Activated CD4-positive, alpha-beta T cell treated with anti-CD3 and anti-CD28 coated beads, Interleukin-2, amount 50 U/mL, for 4 hours (primary cell): ENCODE measurements at places on chromosomes 4 and X.

DNA sequence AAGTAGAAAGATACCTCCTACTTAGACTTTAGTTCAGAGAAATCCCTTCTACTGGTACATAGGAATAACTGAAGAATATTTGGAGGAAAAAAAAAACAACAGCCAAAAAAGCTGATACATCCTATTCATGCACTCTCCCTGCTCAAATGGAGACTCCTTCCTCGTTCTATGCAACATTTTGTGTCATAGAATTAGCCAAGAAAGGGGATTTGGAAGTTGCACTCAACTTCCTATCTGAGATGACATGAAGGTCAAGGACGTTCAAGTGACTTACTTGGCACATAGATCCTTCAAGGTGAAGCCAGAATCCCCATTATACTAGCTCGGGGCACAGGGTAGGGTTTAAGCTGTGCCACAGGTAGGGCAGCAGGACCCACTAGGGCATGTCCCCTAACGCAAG, 56.2 kb upstream of the S100G start:
- no peak for DNase-seq

- no peak for DNase-seq
Observed at GRCh38 chrX:12702509-12703091, 88.6 kb upstream of the PRPS2 start.

DNA sequence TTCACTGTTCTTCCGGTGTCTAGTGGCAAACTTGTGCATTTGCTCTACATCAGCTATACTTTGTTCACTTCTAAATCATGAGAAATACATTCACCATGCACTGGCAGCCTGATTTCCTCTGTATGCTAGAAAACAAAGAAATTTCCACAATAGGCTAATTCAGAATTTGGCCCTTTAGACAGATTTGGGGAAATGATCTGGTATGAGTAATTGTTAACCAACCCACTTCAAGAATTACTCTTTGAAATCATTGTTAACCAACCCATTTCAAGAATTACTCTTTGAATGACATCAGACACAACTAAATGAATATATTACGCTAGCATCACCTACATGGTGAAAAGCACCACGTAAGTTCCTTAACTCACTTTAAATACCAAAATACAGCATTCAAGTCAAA, 14.6 kb downstream of the APBB2 start:
- DNase-seq: no peak

- DNase-seq: peak; percentile 61
Observed at GRCh38 chrX:102899940-102900916, 36.8 kb upstream of the RAB40AL start.

DNA sequence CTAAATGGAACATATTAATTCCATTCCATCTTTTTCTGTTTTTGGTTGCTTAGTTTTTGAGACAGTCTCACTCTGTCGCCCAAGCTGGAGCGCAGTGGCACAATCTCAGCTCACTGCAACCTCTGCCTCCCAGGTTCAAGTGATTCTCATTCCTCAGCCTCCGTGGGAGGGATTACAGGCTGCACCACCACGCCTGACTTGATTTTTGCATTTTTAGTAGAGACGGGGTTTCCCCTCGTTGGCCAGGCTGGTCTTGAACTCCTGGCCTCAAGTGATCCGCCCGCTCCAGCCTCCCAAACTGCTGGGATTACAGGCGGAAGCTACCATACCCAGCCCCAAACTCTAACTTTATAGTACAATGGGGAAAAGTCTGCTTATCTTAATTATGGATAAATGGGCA, 11.2 kb downstream of the HNRNPD start:
- DNase-seq: no peak

DNA sequence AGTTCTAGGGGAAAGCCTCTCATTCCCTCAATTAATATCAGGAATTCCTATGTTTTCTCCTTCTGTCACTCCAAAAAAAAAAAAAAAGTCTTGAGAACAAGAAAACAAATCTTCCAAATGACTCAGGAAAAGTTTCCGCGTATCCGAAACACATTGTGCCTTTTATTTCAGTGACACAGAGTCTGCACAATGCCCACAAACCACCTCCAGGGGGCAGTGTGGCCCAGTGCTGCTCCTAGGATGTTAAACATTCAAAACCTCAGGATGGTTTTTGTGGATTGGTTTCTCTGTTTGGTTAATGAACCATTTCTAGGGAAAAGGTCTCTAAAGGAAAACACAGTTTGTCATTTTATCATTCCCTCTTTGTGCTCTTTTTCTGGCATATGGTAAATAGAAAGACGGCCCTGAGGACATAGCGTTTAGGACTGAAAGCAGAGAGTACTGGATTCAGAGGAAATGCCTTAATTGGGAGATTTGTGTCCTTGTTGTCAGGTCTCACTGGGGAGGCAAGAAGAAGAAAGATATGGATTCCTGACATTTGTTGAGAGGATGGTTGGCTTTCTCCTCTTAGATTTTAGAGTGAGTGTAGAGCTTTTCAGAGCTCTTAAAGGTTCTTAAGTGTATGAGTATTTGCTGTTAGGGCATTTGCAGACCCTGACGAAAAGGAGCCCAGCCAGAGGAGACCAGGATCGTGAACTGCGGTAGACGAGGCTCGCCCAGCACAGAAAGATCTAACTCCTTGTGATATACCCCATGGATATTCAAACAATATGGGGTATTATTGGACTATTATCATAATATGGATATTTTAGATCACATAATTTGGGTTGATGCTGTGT, 65.7 kb upstream of the MAP9 start:
- peak; percentile 15 for DNase-seq

- DNase-seq: no peak
Observed at GRCh38 chr4:2806390-2807355, 13.8 kb downstream of the SH3BP2 start.

DNA sequence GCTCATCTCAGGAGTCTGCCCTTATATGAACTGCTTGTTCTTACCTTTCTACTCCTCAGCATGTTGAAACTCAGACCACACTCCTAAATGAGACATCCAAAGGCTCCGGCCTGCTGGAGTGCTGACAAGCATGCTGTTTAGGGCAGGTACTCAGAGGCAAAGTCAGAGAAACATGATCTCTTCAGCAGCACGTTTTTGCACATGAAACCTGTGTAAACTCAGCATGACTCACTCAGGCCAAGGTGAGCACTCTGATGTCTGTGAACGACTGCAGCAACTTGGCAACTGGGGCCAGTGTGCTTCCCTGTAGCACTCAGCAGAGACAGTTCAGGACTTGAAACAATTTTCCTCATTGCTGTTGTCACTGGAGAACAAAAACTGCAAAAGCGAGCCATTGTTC, 109.6 kb downstream of the PACRGL start:
- DNase-seq: no peak

DNA sequence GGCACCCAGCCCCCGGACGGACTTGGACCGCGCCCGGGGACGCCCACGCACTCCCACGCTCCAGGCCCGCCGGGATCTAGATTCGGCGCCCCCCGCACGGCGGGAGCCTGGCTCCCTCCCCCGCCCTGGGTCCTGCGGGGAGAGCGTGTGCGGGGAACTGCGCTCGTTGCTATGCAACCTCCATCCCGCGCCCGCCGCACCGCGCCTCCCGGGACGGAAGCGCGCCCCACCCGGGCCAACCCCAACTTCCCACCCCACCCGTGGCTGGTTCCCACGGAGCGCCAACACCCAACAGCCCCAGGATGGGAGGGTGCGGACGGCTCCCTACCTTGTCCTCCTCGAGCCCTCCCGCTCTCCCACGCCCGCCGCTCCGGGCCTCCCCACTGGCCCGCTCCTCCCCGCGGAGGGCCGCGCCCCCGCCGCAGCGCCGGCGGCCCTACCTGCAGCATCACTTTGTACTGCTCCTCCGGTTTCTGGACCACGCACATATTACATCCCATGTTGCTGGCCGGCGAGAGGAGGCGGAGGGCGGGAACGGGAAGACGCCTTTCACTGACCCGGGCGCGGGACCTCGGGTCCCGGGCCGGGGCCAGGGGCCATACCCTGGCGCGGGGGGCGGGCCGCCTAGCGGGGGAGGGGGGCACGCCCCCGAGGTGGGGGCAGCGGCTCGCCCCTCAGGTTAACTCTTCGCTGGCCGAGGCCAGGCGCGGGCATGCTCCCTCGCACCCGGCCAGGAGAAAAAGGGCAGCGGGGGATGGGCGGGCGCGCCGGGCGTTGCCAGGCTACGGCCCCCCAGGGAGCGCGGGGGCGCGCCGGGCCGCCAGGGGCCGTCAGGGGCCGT, at the start of gene PDZD4:
TSS of gene PDZD4 (minus strand) at position 746 of the 841 bp plus-strand sequence. CDS start at position 500, 246 bp downstream.
- no peak for DNase-seq
